Renal pelvis (tissue), 12 donors: ENCODE measurements at places on chromosomes 5 and 9. TPM values are rescaled to one million over a fixed set of nuclear protein-coding genes. Genes with fewer than 3 reads are reported as not detected.

DNA sequence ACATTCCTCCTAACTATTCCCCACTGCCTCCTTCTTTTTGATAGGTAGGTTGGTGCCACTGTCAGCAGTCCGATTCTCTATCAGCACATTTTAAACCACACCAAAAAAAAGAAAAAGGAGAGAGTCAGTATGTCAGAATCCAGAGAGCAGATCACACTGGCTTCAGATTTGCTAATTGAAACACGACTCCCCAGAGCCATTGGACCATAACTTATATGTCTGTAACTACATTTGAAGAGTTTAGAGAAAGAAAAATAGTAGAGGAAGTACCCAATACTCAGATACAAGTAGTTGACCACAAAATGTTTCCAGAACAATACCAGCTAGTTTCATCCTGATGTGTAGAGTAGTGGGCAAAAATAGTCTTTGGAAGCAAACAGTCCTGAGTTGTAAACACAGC is 216.6 kb downstream of the NR2F1-AS1 start:
- DNase-seq = no peak

DNA sequence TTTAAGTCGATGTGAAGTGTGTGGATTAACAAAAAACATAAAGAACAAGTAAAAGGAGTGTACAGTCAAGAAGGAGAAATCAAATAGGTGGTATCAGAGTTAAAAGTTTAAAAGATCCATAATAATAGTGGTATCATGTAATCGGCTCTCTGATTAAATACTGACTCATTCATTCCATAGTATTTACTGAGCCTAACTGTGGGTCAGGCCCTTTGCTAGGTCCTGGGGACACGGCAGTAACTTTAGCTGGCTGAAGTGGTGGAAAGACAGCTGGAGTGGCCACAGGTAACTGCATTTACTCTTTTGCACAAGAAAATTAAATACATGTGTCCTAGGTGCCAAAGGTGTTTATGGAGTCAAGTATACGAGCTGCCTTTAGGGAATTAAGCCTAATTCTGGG is 124.0 kb downstream of the GNAQ start:
- no peak for DNase-seq

- DNase-seq = no peak
Measured at GRCh38 chr9:2243666-2244555, 228.8 kb downstream of the SMARCA2 start.

The GNA14 gene
- 13.7 TPM for polyA plus RNA-seq

GRCh38 chr5:169229342-169229892 is 71.5 kb downstream of the SLIT3 start:
- no peak for DNase-seq

The OR1J2 gene
- not detected for polyA plus RNA-seq

DNA sequence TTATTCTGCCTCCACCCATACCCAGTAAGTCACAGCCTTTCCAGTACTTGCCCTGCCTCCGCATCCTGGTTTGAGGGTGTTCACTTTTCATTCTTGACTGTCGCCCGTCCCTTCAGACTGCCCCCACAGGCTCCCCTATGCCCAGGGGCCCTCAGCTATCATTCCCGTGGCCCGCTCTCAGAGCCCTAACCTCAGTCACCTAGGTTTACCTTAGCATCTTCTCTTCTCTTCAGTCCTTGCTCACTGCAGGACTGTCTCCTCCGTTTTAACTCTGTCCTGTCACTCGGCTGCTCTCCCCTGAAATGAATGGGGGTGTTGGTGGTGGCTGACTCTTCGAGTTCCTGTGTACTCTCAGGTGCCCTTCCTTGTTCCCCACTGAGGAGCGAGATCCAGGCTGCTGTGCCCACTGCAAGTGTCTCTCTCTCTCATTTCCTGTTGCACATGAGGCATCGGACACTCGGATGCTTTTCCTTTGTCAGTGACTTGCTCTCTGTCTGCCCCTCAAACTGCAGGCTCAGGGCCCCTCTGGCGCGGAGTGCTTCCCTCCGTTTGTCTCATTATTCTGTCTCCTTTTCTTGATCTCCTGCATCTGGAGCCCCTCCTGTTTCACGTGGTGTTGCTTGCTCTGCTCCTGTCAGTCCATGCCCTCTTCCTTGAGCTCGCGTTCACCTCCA is 89.8 kb downstream of the CACNA1B start:
- DNase-seq = peak; percentile 8
